ENCODE measurements at places on chromosomes 4 and X. TPM values are rescaled to one million over a fixed set of nuclear protein-coding genes. Genes with fewer than 3 reads are reported as not detected.
A peak's percentile ranks its signal among the peaks of the same experiment; 100 is the strongest.

TMEM255A gene
- not detected for total RNA-seq

XAGE2 gene
- not detected for total RNA-seq

AMTN gene
- not detected for total RNA-seq

DNA sequence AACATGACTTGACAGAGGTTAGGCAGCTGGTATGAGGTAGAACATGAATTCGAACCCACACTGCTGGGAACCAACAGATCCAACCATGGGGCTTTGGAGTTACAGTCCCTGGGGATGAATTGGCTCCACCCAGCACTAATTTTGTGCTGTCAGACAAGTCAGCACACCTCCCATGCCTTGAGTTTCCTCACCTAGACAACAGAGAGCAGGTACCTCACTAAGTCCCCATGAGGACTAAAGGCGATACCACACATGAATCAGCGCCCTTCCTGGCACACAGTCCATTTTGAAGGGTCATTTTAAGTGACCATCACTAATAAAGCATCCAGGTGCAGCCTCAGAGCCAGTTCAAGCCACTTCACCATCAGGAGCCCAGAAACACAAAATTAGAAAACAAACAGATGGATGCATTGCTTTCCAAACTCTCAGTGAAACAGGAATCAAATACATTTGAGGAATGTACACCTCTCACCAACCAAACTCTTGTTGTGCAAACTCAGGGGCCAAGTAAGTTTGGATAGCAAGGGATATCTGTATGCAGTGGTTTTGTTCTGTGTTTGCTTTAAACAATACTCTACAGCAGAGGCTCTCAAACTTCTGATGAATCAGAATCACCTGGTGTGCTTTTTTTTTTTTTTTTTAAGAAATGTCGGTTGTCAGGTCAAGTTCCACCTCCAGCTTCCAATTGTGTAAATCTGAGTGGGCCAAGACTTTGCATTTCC lies 10.1 kb downstream of the IDS start:
- no peaks in the 10 kb centered on the region for H3K27me3 ChIP-seq
- no peak overlapping the region for H3K27ac ChIP-seq
- DNase-seq: no peak
- H3K4me1 ChIP-seq: no peaks in the 10 kb centered on the region
- peaks cover 100% of the 10 kb centered on the region for H3K36me3 ChIP-seq

GPR173 gene
- total RNA-seq: 1.0 TPM

DNA sequence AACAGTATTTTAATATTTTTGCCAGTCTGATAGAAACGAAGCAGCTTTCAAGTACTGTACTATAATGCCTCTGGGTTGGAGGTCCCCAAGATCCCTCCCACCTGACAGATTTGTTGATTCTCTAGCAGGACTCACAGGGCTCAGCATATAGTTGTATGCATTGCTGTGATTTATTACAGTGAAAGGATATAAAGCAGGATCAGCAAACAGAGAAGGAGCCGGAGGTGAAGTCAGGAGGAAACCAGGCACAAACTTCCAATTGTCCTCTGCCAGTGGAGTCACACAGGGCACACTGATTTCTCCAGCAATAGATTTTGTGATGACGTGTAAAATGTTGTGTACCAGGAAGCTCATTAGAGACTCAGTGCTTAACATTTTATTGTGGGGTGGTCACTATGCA lies 19.0 kb downstream of the USP53 start:
- peaks cover 50% of the 10 kb centered on the region for H3K4me1 ChIP-seq
- H3K27me3 ChIP-seq: no peaks in the 10 kb centered on the region
- DNase-seq: peak; percentile 9
- H3K36me3 ChIP-seq: peaks cover 26% of the 10 kb centered on the region
- peak overlapping the region; percentile 35 for H3K27ac ChIP-seq

DNA sequence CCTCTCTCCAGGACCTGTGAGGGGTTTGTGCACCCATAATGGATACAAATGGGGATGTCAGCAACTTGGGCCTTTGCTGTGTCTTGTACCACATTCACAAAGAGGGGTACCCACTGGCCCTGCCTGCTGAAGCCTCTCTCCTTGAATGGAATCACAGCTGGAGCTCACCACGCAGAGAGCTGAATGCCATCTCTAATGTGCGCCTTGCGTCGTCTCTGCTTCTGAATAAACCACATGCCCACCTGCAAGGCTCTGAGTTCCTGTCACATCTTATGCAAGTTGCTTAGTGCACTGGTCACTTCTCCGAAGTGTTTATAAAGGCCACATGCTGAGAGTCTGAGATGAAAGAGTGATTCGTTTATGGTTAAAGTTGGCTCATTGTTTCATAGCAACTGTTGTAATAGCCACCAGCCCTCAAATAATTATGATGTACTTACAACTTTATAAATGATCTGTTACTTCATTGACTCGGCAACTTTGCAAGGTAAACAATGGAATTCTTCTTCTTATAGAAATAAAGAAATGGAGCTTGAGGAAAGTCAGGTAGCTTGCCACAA lies 6.2 kb upstream of the PUDP start:
- no peaks in the 10 kb centered on the region for H3K27me3 ChIP-seq
- no peak overlapping the region for H3K4me3 ChIP-seq
- H3K36me3 ChIP-seq: no peaks in the 10 kb centered on the region
- H3K27ac ChIP-seq: no peak overlapping the region
- no peak for DNase-seq
